ENCODE measurements at places on chromosomes 6 and 20. TPM values are rescaled to one million over a fixed set of nuclear protein-coding genes. Genes with fewer than 3 reads are reported as not detected.

DNA sequence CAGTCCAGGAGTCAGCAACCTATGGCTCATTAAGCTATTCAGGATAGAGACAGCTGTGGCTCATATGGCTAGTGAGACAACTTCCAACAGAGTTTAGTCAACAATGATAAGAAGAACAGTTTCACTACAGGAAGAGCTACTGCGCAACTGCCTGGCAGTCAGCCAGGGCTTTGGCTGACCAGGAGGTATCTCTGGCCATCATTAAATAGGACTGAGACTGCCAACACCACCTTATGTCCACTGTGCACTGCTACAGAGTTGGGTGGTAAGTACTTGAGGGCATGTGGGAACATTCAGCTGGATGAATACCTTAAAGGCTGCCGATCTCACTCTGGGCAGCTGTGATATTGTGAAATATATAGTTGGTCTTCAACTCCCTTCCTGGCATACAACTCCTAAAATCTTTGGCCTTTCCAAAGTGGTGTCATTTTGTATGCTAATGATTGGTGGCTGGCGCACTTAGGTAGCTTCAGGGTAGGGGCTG is 52.2 kb upstream of the FAM83C start:
- DNase-seq: no peak

GRCh38 chr20:51666126-51666525 is 102.1 kb downstream of the ATP9A start:
- DNase-seq: no peak

GRCh38 chr6:6008089-6008647 is 1.4 kb upstream of the NRN1 start:
- no peak for DNase-seq

The SNAP25 gene
- not detected for total RNA-seq

DNA sequence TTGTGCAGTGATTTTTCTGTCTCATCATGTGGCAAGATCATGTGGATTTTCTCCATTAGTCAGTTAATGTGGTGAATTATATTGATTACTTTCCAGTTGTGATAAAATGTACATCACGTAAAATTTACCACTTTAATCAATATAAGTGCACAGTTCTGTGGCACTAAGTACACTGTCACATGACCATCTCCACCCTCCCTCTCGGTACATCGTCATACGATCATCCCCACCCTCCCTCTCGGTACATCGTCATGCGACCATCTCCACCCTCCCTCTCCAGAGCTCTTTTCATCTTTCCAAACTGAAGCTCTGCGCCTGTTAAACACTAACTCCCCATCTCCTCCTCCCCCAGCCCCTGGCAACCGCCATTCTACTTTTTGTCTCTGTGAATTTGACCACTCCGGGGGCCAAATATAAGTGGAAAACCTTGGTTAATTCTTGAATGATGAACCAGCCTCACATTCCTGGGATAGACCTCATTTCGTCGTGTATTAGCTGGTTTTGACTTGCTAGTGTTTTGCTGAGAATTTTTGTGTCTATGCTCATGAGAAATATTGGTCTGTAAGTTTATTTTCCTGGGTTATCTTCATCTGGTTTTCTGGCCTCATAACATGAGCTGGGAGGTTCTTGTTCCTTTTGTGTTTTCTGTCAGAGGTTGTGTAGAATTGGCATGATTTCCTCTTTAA is 10.8 kb downstream of the NTSR1 start:
- no peak for DNase-seq

The CDSN gene
- total RNA-seq: not detected

DNA sequence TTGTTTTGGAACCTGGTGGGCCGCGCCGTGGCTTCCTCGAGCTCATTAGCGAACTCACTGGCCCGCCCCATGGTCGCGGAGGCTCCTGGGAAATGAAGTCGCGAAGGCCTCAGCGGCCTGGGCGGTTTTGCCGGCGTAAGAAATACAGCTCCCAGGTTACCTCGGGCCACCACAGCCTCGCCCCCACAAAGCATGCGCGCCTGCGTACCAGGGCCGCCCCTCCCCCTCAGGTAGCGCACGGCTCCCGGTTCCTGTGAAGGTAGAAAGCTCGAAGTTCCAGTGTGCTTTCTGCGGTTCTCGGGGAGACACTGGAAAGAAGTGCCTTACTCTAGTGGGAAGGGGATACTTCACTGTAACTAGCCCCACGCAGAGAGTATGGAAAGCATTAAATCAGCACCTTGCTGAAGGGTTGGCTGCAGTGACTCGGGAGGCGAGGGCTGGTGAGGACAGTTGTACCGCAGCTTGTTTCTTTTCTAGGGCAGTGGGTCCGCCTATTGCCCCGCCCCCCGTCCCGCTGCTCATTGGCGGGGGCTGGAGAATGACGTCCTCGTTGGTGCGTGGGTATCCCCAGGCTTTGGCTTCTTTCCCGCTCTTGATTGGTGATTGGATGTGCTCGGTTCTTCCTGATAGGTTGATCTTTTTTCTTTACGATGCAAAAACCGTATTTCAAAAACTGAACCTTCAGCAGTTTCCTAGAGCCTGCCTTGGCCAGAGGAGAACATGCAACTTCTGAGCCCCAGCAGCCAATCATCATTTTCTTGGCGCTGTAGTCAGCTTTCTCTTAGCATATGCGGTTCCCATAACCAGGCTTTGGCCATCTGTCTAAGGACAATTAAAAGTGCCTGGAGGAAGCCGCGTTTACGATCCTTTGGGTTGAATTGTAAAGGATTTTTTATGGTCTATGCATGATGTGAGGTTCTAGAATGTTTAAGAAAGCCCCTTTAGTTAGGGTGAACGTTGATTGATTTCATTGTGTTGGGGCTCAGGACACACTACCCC is at the start of gene CDK19:
CDK19 (minus strand) TSS at position 59 of the 999 bp plus-strand sequence. CDS start 333 bp downstream, outside the sequence.
- DNase-seq: peak; percentile 99

DNA sequence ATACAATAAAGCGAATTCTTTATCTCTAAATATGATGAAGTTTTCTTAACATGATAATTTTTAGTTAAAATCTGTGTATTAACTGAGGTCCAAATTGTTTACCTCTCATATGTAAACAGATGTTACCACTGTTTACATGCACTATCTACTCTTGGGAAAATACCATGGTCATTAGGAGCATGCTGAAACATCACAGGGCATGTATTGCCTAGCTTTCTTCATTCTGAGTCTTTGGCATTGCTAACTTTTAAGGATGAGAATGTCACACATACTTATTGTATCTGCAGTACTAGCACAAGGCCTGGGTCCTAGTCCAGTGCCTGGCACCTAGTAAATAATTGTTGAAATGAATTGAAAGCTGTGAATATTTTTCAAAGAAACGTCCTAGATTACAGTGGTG is 20.6 kb downstream of the SMPDL3A start:
- no peak for DNase-seq

The TCP11 gene
- total RNA-seq: not detected

GRCh38 chr6:7200598-7201443 is 93.1 kb downstream of the RREB1 start:
- no peak for DNase-seq

GRCh38 chr6:61817716-61818115 is 468.3 kb downstream of the KHDRBS2 start:
- no peak for DNase-seq

- peak; percentile 71 for DNase-seq
Measured at GRCh38 chr6:20366082-20366830, 35.4 kb upstream of the E2F3 start.

GRCh38 chr6:17035257-17036064 is 66.4 kb upstream of the STMND1 start:
- no peak for DNase-seq

- DNase-seq: no peak
Measured at GRCh38 chr6:5051394-5051793, 33.7 kb upstream of the PPP1R3G start.

DNA sequence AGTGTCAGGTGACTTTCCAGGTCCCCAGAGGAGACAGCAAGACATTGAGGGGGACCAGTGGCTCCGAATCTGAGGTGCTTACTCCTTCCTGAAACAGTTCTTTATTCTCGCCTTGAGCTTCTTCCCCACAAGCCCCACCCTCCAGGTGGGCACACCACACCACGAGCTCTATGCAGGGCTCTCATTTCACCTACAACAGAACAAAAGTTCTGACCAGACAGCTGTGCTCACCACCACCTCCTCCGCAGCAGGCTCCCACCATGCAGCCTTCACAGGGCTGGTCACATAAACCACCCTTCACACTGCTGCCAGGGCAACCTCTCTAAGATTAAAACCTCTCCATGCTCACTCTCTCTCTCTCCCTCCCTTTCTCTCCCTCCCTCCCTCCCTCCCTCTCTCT is 384.5 kb upstream of the ARID1B start:
- no peak for DNase-seq

- DNase-seq: no peak
Measured at GRCh38 chr20:41427833-41428232, 61.2 kb upstream of the EMILIN3 start.

The SMLR1 gene
- total RNA-seq: not detected

DNA sequence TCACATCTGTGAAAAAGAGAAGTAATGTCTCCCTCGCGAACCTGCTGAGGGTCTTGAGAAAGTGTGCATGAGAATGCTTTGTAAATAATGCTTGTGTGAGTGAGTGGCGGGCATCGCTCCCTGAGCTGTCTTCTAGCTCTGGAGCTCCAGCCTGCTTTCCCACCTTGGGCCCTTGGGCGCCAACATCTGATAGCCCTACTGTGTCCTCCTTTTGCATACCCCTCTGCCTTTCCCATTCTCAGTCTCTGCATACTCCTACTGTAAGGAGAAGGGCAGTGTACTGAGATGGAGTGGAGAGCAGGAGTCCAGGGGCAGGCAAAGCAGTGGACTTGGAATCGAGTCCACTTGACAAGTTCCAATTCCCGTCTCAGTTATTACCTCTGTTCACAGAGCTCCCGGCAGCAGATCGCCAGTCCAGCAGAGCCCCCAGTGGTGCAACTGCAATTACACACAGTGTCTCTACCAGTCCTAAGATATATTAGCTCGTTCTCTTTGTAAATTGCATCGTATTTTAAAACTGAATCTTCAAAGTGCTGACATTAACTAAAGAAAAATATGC is 847 bp upstream of the NCR2 start:
- no peak for DNase-seq

The SOD2 gene
- total RNA-seq: 62.9 TPM

The STX7 gene
- total RNA-seq: 20.2 TPM

GRCh38 chr20:3235666-3236324 is 3.2 kb downstream of the SLC4A11 start:
- DNase-seq: no peak

- DNase-seq: no peak
Measured at GRCh38 chr6:158808941-158809678, 10.1 kb downstream of the EZR start.

The SMOC2 gene
- not detected for total RNA-seq

GRCh38 chr6:3849681-3850450 is 693 bp downstream of the FAM50B start:
- DNase-seq: no peak

The ADGRF4 gene
- total RNA-seq: not detected

The GRIK2 gene
- total RNA-seq: not detected

DNA sequence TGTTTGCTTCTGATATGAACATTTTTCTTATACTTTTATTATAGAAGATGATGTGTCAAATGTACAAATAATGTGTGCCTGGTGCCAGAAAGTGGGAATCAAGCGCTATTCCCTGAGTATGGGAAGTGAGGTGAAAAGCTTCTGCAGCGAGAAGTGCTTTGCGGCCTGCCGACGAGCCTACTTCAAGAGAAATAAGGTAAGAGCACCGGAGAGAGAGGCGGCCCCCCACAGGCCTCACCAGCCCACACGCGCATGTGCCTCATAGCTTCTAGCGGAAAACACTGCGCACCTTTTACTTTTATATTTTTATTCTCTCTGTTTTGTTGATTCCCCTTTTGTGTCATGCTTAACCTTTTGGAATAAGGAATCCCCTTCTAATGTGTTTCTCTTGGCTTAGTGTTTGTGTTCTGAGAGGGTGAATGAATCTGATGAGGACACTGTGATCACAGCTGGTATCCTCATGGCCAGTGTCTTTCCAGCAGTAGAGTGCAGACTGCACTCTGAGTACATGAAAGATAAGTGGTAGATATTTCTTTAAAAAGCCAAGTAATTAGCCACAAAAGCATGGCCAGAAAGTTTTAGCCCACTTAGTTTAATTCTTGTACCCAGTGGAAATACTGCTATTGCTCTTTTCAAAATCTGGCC is 43.6 kb downstream of the SOBP start:
- DNase-seq: no peak

The MDN1 gene
- total RNA-seq: 56.8 TPM

DNA sequence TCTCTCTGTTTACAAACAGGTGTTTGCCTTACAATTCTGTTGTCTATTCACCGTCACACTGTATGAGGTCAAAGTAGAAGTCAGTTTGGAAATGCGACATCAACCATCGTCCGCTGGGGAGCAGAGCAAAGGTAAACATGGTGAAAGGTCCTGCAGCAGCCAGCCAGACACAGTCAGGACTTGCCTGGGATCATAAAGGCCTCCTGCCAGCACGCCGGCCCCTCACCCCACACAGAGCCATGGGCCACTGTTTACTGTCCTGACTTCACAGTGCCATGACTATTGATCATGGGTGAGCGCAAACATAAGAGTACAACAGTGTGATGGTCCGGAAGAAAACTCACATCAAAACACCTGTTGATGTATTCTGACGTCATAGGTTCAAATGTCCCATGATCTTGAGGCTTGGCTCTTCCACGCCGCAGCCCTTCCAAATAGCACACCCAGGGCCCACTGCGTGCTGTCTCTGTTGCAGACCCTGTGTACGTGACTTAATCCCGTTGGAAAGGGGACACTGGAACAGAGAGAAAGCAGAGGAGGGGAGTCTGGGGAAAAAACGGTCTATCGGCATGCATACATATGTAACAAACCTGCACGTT is 16.9 kb upstream of the PPP1R3G start:
- no peak for DNase-seq

DNA sequence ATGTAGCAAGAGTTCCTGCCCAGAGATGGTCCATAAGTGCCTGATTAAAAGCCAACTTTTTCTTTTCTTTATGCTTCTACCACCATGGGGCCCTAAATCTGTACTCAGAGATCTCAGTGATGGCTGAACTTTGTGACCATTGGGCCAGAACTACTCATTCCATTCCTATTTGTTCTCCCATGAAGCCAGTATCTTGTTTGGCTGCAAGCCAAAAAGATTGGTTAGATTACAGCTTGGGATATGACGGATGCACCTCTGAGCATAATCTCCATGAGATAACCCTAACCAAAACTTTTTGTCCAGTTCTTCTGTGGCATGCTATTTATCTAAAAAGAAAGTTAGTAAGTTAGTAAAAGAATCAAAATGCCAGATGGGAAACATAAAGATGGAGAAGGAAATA is 72.2 kb downstream of the PLCB4 start:
- no peak for DNase-seq

GRCh38 chr6:65436281-65436680 is 270.7 kb downstream of the EYS start:
- DNase-seq: no peak

- DNase-seq: no peak
Measured at GRCh38 chr6:41555326-41556300, 9.4 kb downstream of the FOXP4 start.

GRCh38 chr6:167558246-167559177 is 233.6 kb downstream of the TTLL2 start:
- DNase-seq: no peak
